ENCODE measurements at places on chromosomes 4 and X.

DNA sequence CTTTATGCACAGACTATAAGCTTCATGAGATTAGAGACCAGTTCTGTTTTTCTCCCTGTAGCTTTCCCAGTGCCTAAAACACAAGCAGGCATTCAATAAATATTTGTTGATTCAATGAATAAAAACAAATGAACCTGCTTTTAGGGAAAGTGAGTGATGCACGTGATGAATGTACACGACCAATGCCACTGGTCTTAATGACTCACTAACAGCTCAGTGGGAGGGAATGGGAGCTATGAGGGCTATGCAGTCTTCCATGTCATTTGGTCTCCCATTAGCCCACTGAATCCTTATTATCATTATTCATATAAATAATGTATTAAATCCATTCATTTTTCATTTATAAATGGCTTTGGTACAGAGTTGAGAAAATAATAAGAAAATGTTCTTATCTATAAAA is 247.4 kb downstream of the FBXO8 start:
- DNase-seq, result no peak

DNA sequence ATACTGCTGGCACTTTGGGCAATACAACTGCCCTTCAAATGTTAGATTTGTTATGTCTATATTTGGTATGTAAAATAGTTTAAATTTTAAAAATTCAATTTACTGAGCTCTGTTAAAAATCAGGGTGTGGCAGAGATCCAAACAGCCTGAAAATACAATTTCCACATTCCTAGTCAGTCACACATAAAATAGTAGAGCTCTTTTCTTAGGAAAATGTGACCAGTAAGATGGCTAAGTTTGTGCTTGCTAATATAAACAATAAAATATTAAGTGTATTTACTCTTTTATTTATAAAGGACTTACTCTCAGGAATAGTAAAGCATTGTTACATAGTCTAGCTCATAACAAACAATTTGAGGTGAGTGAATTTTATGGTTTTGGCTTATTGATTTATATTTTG is 200.2 kb downstream of the DKK2 start:
- DNase-seq, result no peak

DNA sequence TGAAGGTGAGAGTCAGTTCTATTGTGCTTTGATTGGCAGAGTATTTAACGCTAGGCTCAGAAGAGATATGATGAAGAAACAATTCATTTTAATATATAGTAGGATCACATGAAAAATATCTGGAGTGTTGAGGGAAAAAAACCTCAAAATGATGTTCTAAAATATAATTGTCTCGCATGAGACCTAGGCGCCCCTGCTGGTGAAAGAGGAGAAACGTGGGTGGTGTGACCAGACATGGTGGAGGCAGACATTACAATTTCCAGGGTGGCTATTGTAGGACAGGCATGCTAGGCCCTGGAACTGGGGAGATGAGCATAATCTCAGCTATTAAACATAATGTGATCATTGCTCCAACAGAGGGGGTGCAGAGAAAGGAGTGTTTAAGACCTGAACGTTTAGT is 210.0 kb downstream of the HS3ST1 start:
- no peak for DNase-seq

DNA sequence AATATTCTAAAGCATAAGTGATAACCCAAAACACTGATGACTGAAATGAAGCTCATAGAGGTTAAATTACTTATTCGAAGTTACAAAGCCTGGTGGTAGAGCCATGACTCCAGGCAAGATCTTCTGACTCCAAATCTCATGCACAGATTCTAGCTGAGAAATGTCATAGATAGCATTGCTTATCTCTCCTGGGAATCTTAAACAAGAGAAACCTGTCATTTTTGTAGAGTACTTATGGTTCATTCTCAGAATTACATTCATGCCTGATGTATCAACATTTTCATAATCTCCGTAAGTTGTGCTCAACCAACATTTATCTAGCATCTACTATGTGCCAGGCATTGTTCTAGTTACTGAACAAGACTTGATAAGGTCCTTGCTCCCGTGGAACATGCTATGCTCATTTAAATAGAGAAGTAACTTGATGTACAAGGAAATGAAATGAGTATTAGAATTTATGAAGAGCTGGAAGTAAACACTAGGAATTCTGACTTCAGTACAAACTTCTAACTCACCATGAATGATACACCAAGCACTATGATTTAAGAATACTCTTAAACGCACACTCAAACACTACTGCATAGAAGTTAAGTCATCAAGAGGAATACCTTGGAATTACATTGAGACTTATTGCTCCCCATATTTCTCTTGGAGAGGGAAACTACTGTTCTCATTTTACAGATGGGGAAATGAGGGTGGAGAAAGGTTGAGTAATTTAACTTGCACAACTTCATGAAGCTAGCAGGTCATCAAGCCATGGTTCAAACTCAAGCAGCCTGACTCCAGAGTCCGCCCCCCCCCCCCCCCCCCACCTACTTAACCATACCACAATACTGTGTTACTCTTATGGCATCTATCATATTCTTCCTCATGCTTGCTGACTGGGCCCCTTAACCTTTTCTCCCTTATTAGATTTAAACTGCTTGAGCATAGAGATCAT is 45.4 kb downstream of the MBNL3 start:
- peak; percentile 9 for DNase-seq

DNA sequence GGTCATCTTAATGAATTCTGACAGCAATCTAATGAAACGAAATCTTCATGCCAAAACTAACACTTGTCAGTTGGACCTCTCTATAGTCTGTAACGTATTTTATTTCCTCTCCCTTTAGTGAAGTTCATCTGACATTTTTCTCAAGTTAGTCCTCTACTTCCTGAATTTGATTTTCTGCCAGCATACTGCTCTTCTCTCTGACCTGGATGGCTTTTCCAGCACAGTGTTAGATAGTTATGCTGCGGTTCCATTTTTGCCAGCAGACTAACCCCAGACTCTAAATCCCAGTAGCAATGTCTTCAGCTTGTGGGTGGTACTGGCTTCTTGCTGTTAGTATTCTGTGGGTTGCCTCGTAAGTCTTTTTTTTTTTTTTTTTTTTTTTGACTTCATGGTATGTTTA is 146.7 kb upstream of the VEGFC start:
- DNase-seq, result peak; percentile 75

DNA sequence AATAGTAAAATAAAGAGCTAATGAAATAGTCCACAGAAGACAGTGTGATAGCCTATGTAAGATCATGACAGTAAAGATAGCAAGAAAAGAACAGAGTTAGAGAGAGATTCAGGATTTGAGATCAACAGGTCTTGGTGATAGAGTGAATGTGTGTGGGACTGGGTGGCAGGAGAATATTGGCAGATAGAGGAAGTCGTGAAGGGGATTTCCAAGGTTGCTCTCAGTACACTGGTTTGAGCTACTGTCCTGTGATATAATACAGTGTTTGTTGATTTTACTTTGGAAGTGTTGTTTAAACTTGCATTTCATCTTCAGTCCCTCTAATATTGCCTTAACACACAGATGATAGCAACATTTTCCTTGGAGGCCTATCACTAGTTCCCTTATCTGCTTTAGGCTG is 44.1 kb downstream of the DTHD1 start:
- DNase-seq, result no peak

- no peak for DNase-seq
These were observed 89.3 kb downstream of the FHDC1 start for GRCh38 chr4:153025406-153025805.

DNA sequence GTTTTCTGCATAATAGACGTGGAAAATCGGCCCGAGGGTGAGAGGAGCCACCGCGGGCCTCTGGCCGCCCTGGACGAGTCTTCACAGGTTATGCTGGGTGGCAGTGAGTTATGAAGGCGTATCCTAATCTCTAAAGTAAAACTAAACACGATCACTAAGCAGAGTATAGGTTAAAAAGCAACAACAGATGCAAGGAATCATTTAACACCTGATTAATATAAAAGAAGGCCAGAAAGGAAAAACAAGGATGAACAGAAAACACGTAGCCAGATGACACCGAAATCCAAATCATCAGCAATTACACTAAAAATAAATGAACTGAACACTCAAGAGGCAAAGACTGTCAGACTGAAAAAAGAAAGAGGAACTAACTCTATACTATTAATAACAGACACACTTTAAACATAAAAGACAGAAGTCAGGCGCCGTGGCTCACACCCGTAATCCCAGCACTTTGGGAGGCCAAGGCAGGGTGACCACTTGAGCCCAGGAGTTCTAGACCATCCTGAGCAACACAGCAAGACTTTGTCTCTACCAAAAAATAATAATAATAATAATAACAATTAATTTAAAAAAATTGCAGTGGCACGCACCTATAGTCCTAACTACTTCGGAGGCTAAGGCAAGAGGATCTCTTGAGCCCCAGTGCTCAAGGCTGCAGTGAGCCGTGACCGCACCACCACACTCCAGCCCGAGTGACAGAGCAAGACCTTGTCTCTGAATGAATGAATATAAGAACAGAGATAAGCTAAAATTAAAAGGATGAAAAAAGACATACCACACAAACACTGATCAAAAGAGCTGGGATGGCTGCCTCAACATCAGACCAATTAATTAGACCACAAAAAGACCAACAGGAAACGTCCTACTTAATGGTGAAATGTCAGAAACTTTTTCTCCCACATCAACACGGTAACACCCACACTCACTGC is 30.0 kb downstream of the CTBP1 start:
- DNase-seq, result no peak

DNA sequence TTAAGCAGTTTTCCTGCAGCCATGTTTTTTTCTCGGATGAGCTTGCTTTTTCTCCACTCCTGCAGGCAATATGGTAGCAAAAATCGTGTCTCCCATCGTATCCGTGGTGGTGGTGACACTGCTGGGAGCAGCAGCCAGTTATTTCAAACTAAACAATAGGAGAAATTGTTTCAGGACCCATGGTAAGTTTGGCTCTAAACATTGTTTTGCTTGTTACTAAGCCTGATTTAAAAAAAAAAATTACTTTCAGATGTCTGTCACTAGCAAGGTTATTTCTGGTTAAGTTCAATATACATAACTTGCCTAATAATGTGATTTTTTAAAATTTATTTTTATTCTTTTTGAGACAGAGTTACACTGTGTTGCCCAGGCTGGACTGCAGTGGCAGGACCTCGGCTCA is 17.5 kb upstream of the GYG2 start:
- no peak for DNase-seq

DNA sequence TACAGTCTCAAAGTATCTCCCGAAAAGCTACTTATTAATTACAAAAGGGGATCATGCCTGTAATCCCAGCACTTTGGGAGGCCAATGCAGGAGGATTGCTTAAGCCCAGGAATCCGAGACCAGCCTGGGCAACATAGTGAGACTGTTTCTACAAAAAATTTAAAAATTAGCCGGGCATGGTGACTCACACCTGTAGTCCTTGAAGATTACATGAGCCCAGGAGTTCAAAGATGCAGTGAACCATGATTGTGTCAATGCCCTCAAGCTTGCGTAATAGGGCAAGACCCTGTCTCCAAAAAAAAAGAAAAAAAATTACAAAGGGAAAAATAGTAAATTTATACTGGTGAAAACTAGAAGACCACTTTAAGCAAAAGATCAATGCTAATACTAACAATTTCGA is 3.3 kb upstream of the PORCN start:
- peak; percentile 19 for DNase-seq

DNA sequence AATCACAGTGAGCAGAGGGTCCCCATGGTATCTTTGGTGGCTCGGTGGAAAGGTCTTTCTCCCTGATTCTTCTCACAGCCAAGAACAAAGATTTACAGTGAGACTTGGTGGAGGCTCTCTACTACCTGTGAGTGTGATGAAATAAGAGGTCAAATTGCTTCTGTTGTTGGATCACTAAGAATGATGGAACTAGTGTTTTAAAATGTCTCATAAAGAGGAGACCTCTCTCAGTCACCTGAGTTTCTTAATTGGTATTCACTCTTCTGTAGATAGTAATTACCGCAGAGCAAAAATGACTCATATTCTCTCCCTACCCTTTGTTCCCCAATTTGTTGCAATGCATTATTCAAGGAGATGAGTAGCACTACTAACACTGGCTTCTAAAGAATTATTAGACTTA is 100.9 kb upstream of the TBC1D9 start:
- DNase-seq, result no peak

GRCh38 chrX:16618422-16618821 is 31.5 kb upstream of the S100G start:
- no peak for DNase-seq

DNA sequence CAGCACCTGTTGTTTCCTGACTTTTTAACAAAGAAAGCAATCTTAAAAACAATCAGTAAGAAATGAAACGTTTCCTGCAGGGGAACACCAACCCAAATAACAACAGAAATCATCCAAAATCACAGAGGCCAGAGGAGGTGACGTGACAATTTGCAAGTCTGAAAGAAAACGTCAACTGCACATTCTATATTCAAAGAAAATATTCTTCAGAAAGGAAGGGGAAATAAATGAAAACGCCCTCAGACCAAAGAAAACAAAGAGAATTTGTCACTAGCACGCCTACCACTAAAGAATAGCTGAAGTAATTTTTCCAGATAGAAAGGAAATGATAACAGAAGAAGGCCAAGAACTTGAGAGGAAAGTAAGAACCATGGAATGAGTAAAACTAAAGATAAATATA is 74.4 kb downstream of the CASP3 start:
- peak; percentile 53 for DNase-seq
